ENCODE measurements at places on chromosomes 5 and 9. TPM values are rescaled to one million over a fixed set of nuclear protein-coding genes. Genes with fewer than 3 reads are reported as not detected.

The FBP2 gene
- total RNA-seq = not detected

The CMBL gene
- 20.2 TPM for total RNA-seq

The MCTP1 gene
- 30.8 TPM for total RNA-seq

The GABRG2 gene
- total RNA-seq = not detected

The HCN1 gene
- not detected for total RNA-seq

The PFN3 gene
- total RNA-seq = not detected

The TSLP gene
- 2.5 TPM for total RNA-seq

The NPR3 gene
- 15.2 TPM for total RNA-seq

The C5orf47 gene
- total RNA-seq = not detected

The DMRTA1 gene
- 0.39 TPM for total RNA-seq

The PCDHGC5 gene
- total RNA-seq = 6.3 TPM

The ZNG1C gene
- 20.5 TPM for total RNA-seq

The MYORG gene
- total RNA-seq = 9.6 TPM

The IRGM gene
- total RNA-seq = 0.30 TPM

The SLC36A2 gene
- not detected for total RNA-seq

The LAMC3 gene
- total RNA-seq = 0.39 TPM

The DPH7 gene
- total RNA-seq = 35.7 TPM

The SELENOP gene
- 580 TPM for total RNA-seq

The IFNK gene
- total RNA-seq = not detected

The TMEM215 gene
- total RNA-seq = not detected

The AGGF1 gene
- 14.5 TPM for total RNA-seq

All from aorta (tissue), 5 donors.